NCI-H1436 (cell line): ENCODE measurements at places on chromosomes 13 and 19.

- no peak for DNase-seq
Observed at GRCh38 chr13:79442221-79442620, 36.2 kb upstream of the RBM26 start.

DNA sequence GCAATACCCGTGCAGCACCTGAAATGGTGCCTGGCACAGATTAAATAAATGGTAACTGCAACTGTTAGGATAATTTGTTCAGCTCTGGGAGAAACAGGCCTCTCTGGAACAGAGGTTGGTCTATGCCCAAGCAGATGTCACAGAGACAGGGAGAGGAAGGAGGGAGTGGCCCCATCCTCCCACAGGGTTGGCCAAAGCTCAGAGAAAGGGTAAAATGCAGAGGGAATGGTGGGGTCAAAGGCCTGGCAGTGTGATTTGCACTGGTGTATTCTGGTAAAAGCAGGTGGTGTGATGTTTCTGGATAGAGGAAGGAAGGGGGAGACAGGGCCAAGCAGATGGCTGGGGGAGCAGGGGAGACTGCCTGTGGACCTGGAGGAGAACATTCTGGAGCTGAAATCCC is 9.4 kb downstream of the ZSCAN22 start:
- DNase-seq, result no peak

DNA sequence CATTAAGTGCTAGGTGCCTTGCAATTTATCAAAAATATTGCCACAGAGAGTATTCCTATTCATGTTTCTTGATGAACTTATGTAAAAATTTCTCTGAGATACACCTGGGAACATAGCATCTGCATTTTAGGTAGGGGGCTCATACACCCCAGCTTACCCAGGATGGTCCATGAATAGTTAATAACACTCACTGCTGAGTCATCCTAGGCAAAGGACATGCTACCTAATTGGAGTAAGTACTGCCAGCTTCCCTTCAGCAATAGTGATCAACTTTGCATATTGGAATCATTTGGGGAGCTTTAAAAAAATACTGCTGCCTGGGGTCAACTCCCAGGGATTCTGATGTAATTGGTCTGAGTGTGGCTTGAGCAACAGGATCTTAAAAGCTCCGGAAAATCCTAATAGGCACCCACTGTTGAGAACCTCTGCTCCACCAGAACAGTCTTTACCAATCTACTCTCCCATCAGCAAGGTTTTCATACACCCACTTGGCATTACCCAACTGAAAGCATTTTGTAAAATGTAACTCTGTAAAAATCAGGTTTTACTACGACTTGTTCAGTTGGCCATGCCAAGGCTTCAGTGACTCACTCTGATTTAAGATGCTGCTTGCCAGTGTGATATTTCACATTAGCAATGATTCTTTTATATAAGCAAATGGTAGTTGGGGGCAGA is 67.2 kb upstream of the FNDC3A start:
- DNase-seq, result no peak

DNA sequence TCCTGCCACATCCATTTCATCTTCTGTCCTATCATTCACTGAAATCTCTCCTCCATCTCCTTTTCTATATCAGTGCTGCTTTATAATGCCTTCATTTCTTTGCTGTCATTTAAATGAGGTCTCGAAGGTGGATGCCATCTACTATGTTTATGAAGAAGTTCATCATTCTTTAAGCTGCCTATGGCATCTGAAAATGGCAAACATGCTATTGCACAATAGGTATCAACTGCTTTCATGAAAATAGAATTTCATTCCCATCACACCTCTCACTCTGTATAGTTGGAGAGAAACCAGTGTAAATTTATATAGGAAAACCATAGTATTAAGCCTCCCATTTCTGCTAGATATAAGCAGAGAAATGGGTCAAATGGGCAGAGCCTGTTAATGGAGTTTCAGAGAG is 100.2 kb downstream of the FGF9 start:
- no peak for DNase-seq

GRCh38 chr13:75740031-75740430 is 103.9 kb downstream of the LMO7 start:
- no peak for DNase-seq

DNA sequence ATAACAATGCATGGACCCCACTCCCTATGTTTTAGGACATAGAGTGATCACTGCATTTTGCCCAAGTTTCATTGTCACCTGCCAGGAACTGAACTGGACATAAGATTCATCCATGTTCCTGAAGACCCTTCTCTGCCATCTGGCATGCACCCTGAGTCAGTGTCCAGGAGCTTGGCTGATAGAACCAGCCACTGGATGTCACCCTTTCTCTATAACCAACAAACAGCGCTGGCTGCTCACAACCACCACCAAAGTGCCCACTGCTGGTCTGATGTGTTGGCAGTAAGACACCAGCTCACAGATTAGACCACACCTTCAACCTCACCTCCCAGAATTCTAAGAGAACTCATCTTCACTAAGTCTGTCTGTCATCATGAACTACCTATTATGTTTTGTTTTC is 333.4 kb downstream of the ITGBL1 start:
- DNase-seq, result peak; percentile 59

DNA sequence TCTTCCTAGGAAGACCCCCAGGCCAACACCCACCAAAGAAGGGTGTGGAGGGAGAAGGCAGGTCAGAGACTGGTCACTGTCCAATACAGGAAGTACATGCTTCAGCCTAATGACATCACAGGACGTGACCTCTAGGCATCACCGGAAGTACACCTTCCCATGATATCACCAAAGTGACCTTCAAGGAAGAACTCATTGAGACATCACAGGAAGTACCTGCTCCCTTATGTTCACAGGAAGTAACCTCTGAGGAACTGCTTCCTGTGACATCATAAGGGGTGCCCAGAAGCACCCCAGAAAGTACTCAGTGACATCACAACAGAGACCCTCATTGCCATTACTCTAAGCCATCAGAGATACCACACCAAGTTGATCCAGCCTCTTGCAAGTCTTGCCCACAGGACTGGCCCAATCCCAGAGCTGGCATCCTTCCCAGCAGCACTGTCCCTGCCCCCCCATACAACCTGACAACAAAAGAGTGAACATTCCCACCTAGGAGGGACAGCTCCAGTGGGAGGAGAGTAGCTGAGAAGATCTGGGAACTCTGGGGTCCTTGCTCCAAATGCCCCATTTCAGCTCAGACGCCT is 24.2 kb upstream of the NANOS2 start:
- no peak for DNase-seq

- DNase-seq, result peak; percentile 7
Observed at GRCh38 chr13:36212789-36213188, 1.6 kb downstream of the SOHLH2 start.

GRCh38 chr13:53241891-53242348 is 213.3 kb downstream of the OLFM4 start:
- DNase-seq, result no peak

GRCh38 chr19:47019431-47020041 is at the start of gene NPAS1:
Gene NPAS1 (plus strand): TSS chr19:47019837. CDS start chr19:47021048, 1,211 bp downstream.
- DNase-seq, result no peak

DNA sequence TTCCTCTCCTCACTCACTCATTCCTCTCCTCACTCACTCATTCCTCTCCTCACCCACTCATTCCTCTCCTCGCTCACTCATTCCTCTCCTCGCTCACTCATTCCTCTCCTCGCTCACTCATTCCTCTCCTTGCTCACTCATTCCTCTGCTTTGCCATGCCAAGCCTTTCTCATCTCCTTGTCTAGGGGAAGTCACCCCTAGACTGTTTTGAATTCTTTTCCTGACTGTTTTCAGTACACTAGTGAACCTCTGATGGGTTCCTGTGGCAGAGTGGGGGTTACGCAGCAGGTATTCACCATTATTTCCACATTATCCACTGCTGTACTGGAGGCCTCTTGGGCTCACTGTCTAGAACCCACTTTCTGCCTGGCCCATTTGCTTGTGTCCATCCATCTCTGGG is 1.2 kb downstream of the CYP4F8 start:
- no peak for DNase-seq

- DNase-seq, result no peak
Observed at GRCh38 chr19:10726268-10726667, 8.4 kb downstream of the DNM2 start.

DNA sequence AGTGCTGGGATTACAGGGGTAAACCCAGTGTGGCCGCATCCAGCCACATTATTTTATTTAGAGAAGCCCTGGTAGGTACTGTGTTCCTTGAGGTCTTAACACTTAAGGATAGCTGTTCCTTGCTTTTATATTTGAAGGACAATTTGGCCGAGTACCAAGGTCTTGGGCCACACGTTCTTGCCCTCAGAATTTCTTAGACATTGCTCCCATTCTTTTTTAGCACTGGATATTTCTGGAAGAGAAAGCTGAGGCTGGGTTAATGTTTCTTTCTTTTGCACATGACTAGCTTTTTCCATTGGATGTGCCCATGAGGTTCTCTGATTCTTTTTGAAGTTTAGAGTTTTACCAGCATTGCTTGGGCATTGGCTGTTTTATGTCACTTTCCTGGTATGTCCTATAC is 5.5 kb upstream of the RNF113B start:
- no peak for DNase-seq

DNA sequence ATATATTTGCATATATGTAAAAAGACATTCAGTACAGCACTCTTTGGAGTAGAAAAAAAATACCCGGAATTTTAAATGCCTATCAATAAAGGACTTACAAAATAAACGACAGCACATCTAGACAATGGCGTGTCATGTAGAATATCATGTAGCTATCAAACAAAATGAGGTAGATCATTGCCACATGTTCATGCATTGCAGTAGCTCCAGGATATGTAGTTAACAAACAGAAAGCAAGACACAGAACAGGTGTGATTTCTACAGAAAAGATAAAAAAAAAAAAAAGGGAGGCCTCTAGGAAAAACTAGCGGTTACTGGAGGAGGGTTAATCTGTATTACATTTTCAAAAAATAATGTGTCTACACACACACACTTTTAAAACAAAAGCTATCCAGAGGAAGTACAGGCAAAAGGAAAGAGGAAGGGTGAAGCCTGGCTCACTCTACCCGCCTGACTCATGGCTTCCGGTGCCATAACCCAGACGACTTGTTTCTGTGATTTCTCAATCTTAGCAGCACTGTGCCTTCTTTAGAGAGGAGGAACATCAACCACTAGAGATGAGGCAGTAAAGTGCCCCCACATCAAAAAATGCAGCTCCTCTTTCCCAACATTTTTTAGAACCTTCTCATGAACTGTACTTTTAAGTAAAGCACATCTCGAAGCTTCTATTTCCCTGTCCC is 6.9 kb downstream of the KCTD12 start:
- no peak for DNase-seq

- no peak for DNase-seq
Observed at GRCh38 chr19:30637926-30638325, 265.7 kb downstream of the ZNF536 start.

GRCh38 chr13:114059946-114060860 is 72.2 kb downstream of the RASA3 start:
- DNase-seq, result no peak

GRCh38 chr19:47881757-47882156 is 4.4 kb downstream of the SULT2A1 start:
- DNase-seq, result no peak

DNA sequence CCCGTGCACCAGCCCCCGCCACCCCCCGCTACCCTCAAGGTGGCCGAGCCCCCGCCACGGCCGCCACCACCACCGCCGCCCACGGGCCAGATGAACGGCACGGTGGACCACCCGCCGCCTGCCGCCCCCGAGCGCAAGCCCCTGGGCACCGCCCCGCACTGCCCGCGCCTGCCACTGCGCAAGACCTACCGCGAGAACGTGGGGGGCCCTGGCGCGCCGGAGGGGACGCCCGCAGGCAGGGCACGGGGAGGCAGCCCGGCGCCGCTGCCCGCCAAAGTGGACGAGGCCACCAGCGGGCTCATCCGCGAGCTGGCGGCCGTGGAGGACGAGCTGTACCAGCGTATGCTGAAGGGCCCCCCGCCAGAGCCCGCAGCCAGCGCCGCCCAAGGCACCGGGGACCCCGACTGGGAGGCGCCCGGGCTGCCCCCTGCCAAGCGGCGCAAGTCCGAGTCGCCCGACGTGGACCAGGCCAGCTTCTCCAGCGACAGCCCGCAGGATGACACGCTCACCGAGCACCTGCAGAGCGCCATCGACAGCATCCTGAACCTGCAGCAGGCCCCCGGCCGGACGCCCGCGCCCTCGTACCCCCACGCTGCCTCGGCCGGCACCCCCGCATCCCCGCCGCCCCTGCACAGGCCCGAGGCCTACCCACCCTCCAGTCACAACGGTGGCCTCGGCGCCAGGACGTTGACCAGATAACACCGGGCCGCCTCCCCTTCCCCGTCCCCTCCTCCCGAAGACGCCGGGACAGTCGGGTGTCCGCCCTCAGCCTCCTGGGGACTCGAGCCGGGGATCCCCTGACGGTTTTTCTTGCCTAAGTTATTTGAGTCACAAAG is 11.3 kb upstream of the EHD2 start:
- no peak for DNase-seq

DNA sequence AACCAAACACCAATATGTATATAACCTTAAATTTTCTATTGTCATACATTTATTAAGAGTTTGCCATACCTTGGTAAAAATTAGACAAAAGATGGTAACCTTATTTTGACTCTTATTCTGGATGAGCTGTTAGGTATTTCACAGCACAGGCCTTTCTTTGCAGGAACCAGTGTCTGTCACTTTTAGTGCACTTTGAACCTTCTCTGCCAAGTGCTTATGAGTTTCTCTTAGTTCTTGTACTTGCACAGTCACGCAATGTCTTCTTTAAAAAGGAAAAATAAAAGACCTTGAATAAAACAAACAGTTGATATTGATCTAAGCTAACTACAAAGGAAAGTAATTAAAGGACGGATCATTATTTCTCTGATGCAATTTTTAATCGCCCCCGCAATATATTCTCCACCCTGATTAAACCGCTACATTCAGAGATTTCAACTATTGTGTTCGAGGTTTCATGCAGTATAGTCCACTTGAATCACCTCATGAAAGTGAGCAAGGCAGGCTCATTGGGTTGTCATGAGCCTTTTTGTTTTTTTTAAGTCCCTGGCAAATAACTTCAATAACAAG is 534.5 kb downstream of the KLF5 start:
- no peak for DNase-seq

DNA sequence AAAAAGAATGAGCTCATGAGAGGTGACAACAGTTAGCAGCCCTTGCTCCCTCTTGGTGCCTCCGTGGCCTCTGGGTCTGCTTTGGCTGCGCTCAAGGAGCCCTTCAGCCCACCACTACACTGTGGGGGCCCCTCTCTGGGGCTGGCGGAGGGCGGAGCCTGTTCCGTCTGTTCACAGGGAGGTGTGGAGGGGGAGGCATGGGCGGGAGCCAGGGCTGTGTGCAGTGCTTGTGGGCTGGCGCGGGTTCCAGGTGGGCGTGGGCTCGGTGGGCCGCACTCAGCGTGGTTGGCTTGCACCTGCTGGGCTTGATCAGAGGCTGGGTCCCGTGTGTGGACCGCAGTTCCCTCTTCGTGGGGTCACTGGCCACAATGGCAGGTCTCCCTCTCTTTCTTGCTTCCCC is 953.4 kb upstream of the PRR20A start:
- DNase-seq, result no peak

- no peak for DNase-seq
Observed at GRCh38 chr13:93499991-93500390, 273.4 kb downstream of the GPC6 start.
